ENCODE measurements at places on chromosomes 1 and 21.

GRCh38 chr1:1081311-1082238 lies 7.5 kb upstream of the RNF223 start:
- DNase-seq = no peak

DNA sequence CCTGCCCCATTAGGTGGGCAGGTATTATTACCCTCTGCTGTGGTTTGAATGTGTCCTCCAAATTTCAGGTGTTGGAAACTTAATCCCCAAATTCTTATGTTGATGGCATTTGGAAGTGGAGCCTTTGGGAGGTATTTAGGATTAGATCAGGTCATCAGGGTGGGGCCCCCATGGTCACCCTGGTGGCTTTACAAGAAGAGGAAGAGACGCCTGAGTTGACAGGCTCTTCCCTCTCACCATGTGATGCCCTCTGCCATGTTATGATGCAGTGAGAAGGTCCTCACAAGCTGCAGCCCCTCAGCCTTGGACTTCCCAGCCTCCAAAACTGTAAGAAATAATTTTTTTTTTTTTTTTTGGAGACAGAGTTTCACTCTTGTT lies 8.8 kb upstream of the THEMIS2 start:
- no peak for DNase-seq

- no peak for DNase-seq
These were observed 33.9 kb downstream of the TRIM62 start for GRCh38 chr1:33147997-33148314.

DNA sequence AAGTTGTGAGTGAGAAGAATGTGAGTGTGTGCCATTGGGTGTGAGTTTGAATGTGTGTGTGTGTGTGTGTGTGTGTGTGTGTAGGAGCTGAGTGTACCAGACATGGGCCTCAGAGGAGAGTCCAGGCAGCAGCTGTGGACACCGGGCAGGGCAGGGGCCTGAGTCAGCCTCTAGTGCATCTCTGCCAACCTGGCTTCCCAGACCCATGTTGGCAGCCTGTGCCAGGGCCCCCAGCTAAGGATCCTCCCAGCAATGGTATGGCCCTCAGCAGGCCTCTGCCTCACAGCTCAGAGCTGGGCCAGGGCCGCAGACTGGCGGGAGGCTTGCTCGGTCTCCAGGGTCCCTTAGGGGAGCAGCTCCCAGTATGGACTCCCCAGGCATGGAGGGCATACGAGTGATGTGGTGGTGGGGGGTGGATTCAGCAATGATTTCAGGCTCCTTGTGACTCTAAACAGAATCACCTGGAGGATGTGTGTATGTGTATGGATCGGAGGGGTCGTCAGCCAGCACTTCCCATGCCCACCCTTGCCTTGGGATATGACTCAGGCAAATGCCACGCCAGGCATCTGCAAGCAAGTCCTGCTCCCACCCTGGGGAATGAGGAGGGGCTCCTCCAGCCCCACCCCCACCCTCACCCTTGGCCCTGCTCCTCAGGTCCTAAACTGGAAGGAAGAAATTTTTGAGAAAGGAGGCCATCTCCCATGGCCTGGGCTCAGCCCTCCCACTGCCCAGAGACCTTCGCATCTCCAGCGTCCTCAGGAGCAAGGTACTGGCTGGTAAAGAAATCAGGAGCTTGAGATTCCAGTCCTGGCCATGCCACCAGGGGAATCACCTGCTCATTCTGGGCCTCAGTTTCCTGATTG lies 1.8 kb upstream of the FOXO6 start:
- no peak for DNase-seq

DNA sequence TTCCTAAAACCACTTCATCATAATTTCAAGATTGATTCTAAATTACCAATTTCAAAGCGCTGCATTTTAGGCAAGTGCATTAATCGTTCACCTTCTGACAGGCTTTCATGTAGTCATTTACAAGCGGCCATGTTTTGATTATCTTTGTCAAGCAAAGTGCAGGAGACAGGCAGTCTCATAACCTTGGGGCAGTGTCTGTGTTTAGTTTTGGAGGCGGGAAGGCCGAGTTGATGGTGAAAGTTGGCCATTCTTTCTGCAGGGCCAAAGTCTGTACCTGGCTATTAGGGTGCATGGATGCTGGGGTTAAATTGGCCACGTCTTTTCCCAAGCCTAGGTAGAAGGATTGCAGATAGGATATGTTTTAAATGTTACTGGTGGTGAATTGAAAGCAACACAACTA lies 2.9 kb downstream of the AGPAT3 start:
- DNase-seq = no peak

GRCh38 chr1:76035053-76035452 lies 39.5 kb upstream of the ST6GALNAC3 start:
- DNase-seq = no peak

- no peak for DNase-seq
These were observed 22.5 kb upstream of the IKBKE start for GRCh38 chr1:206447792-206448191.

DNA sequence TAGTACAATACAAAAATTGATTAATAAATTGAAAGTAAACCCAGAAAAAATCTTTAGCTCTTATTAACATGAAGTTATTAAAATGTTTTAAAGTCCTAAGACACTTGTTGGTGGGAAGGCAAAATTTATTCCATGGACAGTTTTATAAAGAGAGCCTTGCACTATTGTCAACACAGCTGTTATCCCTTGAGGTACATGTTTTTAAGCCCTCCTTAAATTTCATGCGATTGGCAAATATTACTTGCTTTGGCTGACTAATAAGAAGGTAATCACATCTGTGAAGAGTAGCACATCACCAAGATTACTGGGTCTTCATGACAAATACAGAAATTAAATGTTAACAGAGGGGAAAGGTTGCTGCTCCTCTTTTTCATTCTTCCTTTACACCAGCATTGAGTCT lies 611.1 kb downstream of the BRINP3 start:
- DNase-seq = no peak

GRCh38 chr1:67431869-67432578 lies 1.8 kb upstream of the SERBP1 start:
- DNase-seq = no peak

DNA sequence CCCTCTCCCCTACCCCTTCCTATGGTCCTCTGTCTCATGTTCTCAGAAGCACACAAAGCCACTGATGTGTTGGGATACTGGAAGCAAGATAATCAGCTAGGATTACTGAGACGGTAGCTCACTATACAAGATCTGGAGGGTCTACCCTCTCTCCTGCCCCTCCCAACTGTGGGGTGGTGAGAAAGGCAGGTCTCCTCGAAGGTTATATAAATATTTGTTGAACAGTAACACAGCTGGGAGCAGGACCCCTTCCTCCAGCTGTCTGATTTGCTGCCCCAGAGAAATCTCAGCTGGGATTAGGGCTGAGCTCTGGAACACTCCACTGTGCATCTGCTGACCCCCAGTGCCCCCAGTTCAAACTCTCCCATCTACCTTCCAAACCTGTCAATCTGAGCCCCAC lies 94.2 kb upstream of the IPO9 start:
- DNase-seq = no peak

DNA sequence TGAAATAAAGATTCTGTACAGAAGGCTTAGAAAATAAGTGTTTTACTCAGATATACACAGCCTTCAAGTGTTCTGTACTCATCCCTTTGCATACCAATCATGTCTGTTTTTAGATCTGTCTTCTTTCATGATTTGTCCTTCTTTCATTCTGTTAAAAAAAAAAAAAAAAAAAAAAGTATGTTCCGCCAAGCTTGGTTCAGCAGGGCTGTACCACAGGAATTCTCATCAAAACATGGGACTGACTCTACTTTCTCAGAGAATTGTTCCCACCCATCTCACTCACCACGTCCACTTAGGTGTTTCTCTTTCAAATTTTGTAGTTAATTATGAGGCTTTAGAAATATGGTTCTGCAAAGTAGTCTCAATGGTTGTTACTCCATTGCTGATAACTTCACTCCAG lies 119.0 kb downstream of the AK5 start:
- DNase-seq = no peak

DNA sequence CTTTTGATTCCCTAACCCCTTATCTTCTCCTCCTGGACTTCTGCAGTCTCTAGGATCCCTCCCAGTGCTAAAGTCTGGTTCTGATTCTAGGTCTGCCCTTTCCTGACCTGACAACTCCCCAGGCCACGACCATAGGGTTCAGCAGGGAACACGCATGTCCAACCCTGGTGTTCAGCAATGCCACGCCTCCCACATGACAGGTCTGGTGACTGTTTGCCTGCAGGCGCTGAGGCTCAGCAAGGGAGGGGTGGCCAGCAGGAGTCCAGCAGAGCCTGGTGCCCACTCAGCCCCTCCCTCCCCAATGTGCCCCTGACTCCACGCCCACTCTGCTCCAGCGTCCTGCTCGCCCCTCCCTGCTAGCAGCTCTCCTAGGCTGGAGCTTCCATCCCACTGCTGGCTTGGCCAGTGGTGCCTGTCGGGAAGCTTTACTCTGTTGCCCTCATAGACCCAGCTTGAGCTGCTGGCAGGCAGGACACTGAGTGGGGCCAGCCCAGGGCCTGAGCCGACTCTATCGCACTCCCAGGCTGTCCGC lies 17.3 kb downstream of the SLC9A1 start:
- peak; percentile 84 for DNase-seq

DNA sequence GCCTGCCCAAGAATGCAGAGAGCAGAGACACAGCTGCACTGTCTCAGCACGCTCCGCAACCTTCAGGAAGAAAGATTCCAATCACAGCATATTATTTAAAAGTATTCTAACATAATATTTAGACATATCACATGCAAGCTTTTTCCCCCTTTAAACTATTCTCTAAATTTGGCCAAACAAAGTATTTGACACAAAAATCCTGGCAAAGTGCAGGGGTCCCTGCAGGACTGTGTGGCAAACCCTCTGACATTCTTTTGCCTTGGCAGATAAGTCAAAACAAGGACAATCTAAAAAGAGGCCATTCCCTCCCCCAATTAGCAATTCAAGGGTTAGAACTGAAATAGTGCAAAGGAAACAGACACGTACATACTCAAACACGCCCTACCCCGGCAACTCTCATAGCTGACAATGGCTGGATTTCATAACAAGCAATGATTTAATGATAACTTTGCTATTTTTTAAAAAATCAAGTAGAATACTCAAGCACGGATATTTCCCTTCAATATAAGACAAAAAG lies 225.3 kb downstream of the MRPL39 start:
- DNase-seq = no peak

Measured in Caki2 (cell line).